ENCODE measurements at places on chromosomes 13 and 19.

DNA sequence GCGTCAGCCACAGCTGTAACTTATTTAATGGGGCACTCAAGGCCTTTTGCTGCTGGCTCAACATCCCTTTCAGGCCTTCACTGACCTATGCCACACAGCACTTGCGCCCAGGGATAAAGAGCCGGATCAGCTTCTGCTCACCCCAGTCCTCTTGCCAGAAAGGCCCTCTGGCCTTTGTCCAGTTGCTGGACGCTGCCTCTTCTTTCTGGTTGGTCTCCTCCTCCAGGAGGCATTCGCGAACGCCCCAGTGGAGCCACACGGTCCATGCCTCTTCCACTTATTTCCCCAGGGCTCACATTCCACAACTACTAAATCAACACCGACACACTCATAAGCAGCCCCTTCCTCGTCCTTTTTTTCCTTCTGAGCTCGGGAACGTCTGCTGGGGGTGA, 3.7 kb upstream of the ZNF329 start:
- DNase-seq: no peak

- DNase-seq: no peak
Measured at GRCh38 chr19:31089681-31090080, 259.6 kb downstream of the TSHZ3 start.

GRCh38 chr19:40614622-40615411, 13.6 kb downstream of the LTBP4 start:
- DNase-seq: no peak

- no peak for DNase-seq
Measured at GRCh38 chr13:101415358-101416174, 742 bp downstream of the NALCN start.

DNA sequence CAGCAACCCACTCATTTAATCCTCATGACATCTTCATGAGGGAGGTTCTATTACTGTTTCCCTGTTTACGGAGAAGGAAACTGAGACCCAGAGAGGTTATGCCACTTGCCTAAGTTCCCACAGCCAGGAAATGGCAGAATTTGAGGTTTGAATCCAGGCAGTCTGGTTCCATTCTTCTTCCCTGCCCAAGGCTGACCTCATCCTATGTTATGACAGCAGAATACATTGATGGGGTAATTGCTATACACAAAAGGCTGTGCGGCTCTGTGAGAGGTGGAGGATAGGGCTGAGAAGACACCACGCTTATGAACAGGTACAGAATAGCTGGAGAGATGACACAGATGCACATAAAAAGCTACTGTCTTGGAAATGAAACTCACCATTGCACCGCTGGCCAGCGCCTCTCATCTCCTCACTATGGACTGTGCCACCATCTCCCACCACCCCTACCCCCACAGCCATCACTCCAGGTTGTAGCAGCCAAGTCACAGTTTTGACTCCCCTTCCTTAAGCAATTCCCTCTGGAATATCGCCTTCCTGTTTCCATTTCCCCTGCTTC, 11.5 kb downstream of the MAG start:
- no peak for DNase-seq

DNA sequence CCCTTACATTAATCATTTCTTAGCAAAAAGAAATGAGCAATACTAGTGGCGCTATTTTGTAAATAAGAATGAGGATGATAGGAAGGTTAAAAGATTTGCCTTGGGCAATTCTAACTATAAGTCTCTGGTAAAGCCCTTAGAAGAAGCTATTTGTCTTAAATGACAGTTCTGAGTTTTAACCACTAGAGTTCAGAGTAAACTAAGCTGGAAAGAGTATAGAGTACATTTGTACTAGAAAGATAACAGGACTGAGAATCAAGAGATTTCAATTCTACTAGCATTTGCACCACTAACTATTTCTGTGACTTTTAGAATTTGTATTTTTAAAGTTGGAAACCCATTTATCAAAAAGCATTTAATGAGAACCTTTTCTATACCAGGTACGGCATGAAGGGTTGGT, 750.3 kb downstream of the OLFM4 start:
- no peak for DNase-seq

DNA sequence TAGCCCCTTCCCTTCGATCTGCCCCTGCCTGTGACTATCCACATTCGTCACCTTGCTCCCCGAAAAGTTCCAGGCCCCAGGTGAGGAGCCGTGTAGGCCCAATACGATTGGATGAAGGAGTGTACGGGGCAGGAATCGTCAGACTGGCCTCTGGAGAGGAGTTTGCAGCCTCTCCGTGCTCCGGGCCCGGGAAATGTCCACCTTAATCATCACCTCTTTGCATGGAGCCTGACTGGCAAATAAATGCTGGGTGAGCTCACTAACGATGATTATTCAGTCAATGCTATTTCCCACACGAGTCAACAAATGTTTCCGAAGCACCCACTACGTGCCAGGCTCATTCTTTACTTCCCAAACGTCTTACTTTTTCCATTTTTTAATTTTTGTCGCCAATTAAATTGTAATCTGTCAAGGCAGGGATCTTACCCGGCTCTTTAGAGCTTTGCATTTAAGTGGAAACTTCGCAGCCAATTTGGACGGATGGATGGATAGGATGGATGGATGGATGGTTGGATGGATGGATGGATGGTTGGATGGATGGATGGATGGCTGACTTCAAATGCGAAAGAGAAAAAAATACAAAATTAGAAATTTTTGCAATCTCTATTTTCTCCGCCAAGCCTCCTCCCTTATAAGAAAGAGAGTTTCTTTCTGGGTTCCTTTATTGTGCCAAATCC, 45.8 kb downstream of the TGDS start:
- DNase-seq: no peak

DNA sequence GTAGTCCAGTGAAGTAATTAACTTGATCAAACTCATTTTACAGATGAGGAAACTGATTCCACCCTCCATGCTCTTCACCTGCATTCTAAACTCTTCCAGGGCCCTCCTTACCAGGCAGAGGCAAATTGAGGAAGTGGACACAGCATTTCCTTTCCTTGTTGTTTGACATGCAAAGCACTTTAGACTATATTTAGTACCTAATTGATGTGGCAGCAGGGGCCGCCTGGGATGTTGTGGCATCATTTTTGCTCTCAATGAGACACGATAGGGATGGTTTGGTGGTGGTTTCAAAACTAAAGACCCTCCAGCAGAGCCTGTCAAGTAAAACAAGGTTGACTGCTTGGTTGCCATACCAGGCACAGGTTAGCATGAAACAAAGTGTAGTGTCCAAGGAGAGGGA, 7.9 kb downstream of the SIPA1L3 start:
- DNase-seq: no peak

GRCh38 chr13:93774506-93774905, 547.9 kb downstream of the GPC6 start:
- DNase-seq: no peak

DNA sequence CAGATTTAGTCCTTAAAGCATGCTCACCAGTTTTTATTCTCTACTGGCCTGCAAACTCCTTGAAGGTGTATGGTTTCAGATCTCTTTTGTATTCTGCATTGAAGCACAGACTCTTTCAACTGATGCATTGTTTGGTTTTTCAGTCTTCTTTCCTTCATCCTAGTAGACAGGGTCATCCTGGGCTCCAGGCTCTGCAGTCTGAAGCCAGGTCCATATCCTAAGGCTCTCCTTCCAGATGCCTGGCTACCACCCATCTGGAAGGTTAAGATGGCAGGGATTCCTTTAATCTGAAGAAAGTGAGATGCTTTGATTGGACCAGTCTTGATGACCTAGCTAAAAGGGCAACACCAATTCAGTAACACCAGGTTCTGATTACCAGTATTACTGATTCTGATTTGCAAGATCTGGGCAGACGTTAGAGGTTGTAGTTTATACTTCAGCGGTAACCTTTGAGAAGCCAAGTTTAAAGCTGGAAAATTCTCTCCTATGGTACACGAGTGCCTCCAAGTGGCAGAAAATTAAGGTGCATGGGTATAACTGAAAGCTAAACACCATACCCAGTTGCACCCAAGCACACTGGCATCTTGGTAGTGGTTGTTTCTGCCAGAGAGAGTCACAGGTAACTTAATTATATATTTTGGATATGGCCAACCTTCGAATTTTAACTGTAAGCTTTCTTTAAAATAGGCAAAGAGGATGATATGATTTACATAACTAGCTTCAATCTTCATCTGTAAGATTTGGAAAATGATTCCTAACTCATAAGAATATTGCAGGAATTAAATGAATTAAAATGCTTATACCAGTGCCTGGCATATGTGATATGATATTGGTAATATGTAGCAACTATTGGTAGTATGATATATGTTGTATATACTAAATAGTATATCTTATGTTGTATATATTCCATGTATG, 1651.9 kb upstream of the MIR17HG start:
- no peak for DNase-seq

GRCh38 chr19:31985001-31985605, 360.3 kb upstream of the ZNF507 start:
- DNase-seq: no peak

DNA sequence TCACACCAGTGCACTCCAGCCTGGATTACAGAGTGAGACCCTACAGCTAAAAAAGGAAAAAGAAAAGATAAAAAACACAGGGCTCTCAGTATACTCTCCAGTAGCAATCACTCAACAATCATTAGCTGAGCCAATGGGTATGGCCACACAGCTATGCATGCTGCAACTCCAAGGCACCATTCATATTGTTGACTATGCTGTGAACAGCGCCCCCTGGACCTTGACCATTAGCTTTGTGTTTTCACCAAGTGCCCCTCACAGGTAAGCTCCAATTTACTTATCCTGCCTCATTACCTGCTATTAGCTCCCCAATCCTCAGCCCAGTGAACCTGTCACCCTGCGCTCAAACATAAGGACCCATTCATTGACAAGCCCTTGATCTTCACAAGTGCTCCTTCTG, 35.8 kb downstream of the ZIC5 start:
- DNase-seq: no peak

GRCh38 chr13:23985839-23986238, 88.5 kb upstream of the C1QTNF9B start:
- no peak for DNase-seq

- no peak for DNase-seq
Measured at GRCh38 chr19:48551437-48552302, at the start of gene SULT2B1. TSS of gene SULT2B1 (plus strand) at chr19:48552172. CDS start at chr19:48552253, 81 bp downstream.

DNA sequence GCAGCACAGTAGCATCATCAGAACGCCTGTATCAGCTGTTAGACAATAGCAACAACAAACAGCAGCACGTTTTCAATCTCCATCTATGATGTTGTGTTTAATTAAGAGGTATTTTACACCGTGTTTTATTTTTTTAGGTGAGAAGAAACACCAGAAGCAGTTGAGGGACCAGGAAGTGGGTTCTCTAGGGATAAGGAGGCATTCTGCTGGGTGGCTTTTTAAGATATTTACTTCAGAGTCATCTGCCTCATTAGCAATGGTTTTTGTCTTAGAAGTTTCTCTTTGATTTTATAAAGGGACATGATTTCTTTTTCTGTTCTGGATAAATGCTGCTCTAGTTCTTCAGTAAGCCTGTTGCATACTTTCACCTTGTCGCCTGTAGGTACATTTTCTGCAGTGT, 8.2 kb downstream of the CKAP2 start:
- DNase-seq: no peak

GRCh38 chr13:77918391-77919245, at the start of gene EDNRB:
TSS of gene EDNRB (minus strand) at chr13:77918831. CDS start at chr13:77918573, 258 bp downstream.
- no peak for DNase-seq

DNA sequence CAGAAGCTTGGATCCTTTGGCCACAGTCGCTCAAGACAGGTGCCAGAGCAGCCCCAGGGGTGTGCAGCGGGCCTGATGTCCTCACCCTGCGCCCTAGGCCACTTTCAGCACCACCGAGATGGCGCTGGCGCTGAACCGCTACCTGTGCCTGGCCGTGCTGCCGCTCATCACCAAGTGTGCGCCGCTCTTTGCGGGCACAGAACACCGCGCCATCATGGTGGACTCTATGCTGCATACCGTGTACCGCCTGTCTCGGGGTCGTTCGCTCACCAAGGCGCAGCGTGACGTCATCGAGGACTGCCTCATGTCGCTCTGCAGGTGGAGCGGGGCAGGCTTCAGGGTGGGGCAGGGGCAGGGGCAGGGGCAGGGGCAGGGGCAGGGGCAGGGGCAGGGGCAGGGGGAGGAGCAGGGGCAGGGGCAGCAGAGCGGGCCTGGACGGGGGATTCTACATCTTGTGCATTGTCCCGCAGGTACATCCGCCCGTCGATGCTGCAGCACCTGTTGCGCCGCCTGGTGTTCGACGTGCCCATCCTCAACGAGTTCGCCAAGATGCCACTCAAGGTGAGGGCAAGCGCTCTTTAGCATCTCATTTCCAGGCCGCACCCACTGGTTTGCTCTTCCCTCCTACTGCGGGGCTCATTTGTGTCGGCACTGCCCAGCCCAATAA, 69.1 kb downstream of the RYR1 start:
- no peak for DNase-seq

- no peak for DNase-seq
Measured at GRCh38 chr13:95480791-95481780, 71.4 kb upstream of the CLDN10 start.

DNA sequence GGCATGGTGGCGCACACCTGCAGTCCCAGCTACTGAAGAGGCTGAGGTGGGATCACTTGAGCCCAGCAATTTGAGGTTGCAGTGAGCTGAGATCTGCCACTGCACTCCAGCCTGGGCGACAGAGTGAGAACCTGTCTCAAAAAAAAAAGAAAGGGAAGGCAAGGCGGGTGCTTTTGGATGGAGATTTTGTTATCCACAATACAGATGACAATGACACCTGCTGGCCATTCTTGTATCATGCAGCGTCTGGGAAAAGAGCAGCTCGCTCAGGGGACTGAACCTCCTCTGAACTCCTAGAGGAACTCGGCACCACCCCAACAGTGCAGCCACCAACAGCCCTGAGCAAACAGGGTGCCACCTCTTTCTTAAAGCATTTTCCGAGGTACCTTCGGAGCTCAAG, 22.8 kb downstream of the HAUS8 start:
- no peak for DNase-seq

GRCh38 chr13:71325556-71325955, 541.4 kb downstream of the DACH1 start:
- DNase-seq: no peak

- DNase-seq: no peak
Measured at GRCh38 chr13:27933118-27933517, 13.3 kb downstream of the PDX1 start.

DNA sequence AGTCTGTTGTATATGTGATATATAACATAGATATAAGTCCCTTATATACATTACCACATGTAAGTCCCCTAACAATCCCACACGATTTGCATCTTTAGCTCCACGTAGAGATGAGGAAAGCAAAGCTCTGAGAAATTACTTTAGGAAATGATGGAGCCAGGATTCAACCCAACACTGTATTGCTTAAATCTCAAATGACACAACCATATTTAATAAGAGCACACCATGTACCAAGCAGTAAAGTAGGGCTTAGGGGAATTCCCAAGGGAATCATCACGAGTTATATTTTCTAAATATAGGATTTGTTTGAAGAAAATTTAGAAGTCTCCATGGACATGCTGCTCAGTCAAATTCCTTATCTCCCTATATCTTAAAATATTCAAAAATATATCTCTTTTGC, 61.3 kb upstream of the POMP start:
- no peak for DNase-seq
